NCI-H2081 (cell line): ENCODE measurements at places on chromosomes 4 and X.

- no peak for DNase-seq
Measured at GRCh38 chr4:35963974-35964515, 280.3 kb downstream of the ARAP2 start.

- DNase-seq, result no peak
Measured at GRCh38 chrX:53279296-53280237, 1.8 kb downstream of the IQSEC2 start.

- DNase-seq, result no peak
Measured at GRCh38 chr4:83082777-83083176, 31.8 kb downstream of the PLAC8 start.

DNA sequence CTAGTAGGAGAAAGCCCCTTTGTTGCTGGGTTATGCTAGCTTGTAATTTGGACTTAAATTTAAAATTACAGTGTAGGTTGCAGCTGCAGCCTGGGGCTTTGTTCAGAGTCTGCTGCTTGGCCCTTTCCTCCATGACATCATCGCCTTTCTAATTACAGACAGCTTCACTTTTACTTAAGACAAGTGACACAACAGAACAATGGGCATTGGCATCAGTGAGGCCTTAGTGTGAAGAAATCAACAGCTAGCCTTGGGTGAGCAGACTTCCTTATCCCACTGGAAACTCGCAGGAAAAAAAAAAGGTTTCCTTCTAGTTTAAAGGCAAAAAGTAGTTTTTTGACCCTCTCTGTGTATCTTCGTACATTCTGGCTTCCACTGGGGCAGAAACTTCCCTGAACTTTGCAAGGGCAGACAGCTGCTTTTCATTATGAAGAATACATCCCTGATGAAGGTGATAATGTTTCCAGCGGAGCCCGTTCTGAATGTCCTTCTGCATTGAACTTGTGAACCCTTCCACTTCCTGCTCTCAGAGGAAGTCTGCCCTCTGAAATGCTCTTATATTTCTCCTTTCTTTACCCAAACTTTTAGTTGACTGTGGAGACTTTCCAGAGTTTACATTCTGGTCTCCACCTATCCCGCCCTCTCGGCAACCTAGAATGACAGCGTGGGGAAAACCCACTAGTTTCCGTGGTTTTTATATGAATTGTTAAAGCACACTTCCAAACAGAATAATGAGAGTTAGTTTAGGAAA is 123.2 kb upstream of the FAM9C start:
- DNase-seq, result peak; percentile 77

GRCh38 chr4:7073526-7074390 is 5.9 kb upstream of the GRPEL1 start:
- DNase-seq, result peak; percentile 61

DNA sequence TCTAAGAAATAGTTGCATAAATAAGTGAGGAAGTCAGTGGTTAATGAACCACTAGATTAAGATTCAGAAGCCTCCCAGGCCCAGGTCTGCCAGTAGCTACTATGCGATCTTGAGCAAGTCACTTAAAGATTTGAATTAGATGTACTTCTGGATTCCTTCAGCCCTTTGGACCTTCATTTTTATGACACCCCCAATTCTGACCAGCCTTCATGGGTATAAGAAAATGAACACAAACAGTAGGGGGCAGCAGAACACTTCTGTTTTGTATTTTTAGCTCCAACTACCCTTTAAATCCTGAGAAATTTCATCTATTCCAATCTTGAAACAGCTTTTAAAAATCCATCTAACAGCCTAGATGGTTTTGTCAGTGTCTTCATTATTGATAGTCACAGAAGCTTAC is 19.0 kb downstream of the TMEM47 start:
- DNase-seq, result peak; percentile 44

DNA sequence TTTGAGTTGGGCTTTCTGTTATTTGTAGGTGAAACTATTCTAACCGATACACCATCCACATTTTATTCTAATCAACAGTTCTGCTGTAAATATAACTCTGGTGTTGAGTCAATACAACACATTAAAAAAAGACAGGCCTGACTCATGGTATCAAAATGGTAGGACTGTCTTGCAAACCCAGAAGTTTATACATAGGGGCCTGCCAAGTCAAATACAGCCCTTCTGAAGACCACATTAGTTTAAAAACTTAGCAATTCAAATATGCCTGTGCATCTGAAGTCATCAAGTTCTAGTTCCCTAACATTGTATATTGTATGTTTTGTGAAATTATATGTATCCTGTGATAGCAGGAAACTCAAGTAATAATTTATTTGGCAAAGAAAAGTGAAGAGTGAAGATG is 24.4 kb upstream of the PDE5A start:
- no peak for DNase-seq

GRCh38 chr4:54657185-54657550 is 589 bp upstream of the KIT start:
- peak; percentile 75 for DNase-seq

GRCh38 chr4:7425591-7426468 is 8.9 kb downstream of the PSAPL1 start:
- DNase-seq, result no peak
